Breast epithelium (tissue), 4 donors: ENCODE measurements at places on chromosomes 5 and 9.

DNA sequence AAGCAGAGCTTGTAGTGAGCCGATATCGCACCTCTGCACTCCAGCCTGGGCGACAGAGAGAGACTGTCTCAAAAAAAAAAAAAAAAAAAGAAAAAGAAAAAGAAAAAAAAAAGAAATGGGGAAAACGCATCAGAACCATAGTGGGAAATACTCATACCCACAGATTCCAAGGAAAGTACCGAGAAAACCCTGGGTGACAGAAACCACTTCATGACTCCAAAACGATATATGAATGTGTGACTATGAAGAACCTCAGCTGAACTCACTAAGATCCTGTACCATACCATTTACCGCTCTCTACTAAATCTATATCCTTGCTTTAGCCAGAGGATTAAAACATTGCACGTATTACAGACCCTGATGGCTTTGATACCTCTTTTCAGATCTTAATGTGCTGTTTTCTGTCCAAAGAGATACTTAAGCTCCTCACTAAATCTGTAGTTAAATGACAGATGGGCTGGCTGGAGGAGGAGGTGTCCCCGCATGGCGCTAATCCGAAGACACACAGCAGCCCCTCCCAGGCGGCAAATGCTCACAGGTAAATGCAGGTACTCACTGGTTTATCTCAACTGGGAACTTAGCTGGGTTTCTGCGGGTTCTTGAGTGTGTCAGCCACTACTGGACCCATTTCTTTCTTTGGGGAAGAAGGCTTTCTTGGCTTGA lies 2.8 kb downstream of the LPCAT1 start:
- DNase-seq: no peak

- no peak for DNase-seq
These were observed 46.9 kb downstream of the ACTBL2 start for GRCh38 chr5:57435701-57436134.

DNA sequence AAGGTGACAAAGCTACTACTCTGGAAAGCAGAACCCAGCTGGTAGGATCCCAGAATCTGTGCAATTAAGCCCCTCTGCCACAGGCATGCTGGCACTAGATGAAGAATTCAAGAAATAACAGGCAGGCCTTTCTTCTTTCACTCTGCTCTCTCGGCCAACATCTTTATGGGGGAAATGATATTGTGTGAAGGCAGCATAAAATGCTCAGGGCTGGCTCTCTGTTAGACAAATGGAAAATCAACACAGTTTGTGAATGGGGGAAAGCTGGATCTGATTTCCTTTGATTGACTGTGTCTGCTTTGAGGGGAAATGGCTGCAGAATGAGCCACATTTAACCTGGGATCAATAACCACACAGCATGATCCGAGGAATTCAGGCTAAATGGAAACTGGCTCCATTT lies 29.1 kb upstream of the AKNA start:
- DNase-seq: no peak

- no peak for DNase-seq
These were observed 1296.8 kb upstream of the CDH6 start for GRCh38 chr5:29896646-29897045.

GRCh38 chr5:136736021-136736420 lies 370.7 kb upstream of the TRPC7 start:
- DNase-seq: no peak

- DNase-seq: peak; percentile 99
These were observed at the start of gene BICD2 for GRCh38 chr9:92764381-92764987. BICD2 (minus strand) TSS chr9:92764833; CDS start chr9:92764744, 89 bp downstream.

- DNase-seq: peak; percentile 79
These were observed 42.8 kb upstream of the STXBP1 start for GRCh38 chr9:127568971-127569885.

- DNase-seq: no peak
These were observed 4.4 kb upstream of the SHISAL2B start for GRCh38 chr5:64685866-64686265.

- peak; percentile 31 for DNase-seq
These were observed at the start of gene EFNA5 for GRCh38 chr5:107670932-107671741. EFNA5 (minus strand) TSS chr5:107670937.

DNA sequence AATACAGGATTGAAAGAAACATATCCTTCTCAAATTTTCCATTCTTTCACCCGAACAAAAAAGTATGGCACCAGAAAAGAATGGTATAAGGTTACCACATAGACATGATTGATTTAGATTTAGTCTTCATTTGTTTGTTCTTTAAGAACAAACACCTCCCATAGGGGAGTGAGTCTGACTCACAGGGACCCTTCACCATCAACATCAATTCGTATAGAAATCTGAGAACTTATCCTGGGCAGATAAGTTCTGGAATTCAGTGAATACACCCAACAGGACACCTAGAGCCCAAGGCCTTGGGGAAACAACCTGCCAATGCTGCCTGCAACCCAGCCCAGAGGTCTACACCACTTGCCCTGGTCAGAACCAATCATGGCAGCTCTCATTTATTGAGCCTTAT lies 46.2 kb downstream of the LHFPL2 start:
- DNase-seq: no peak

DNA sequence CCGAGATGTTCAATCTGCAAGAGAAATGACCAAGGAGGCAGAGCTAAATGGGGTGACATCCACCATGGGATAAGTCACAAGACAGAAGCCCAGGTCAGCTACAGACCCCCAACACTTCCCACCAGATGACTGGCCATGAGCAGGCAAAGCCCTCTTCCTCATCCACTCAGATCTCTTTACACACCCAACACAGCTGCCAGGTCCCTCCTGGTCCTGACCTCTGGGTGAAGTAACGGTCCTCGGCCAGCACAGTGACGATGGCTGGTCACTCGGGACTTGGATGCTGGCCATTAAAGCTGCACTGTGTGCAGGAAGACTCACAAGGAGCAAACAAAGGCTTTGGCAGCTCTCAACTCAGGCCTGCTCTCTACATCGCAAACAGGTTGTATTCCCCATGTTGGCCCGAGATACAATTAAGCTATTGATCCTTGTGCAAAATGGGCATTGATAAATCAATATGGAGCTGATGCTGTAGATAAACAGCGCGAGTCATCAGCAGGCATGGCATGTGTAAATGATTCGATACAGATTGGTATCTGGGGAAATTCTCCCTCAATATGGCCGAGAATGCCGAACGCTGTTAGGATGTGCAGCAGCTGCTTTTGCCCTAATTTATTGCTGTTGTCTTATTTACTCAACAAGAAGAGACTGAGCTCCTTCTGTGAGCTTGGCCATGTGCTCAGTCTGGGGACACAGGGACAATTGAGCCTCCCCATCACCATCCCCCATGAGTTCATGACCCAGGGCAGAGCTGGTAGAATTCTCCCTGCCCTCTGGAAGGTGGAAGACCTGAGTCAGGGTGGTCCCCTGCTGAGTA lies 98.7 kb downstream of the C5orf15 start:
- no peak for DNase-seq

GRCh38 chr5:149152317-149152746 lies 11.0 kb downstream of the ABLIM3 start:
- DNase-seq: no peak

GRCh38 chr5:106894964-106895363 lies 775.8 kb downstream of the EFNA5 start:
- DNase-seq: no peak

DNA sequence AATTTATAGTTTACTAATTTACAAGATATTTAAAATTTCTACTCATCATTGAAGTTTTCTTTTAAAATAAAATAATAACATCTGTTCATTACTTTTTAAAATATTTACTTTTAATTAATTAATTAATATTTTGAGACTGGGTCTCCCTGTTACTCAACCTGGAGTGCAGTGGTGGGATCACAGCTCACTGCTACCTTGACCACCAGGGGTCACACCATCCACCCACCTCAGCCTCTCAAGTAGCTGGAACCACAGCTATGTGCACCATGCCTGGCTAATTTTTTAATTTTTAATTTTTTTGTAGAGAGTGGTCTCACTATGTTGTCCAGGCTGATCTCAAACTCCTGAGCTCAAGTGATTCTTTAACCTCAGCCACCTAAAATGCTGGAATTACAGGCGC lies 1013.6 kb downstream of the CDH9 start:
- no peak for DNase-seq

GRCh38 chr5:25713259-25713658 lies 1068.5 kb upstream of the CDH10 start:
- DNase-seq: no peak

- DNase-seq: no peak
These were observed 984.5 kb upstream of the CDH18 start for GRCh38 chr5:20972419-20972925.

DNA sequence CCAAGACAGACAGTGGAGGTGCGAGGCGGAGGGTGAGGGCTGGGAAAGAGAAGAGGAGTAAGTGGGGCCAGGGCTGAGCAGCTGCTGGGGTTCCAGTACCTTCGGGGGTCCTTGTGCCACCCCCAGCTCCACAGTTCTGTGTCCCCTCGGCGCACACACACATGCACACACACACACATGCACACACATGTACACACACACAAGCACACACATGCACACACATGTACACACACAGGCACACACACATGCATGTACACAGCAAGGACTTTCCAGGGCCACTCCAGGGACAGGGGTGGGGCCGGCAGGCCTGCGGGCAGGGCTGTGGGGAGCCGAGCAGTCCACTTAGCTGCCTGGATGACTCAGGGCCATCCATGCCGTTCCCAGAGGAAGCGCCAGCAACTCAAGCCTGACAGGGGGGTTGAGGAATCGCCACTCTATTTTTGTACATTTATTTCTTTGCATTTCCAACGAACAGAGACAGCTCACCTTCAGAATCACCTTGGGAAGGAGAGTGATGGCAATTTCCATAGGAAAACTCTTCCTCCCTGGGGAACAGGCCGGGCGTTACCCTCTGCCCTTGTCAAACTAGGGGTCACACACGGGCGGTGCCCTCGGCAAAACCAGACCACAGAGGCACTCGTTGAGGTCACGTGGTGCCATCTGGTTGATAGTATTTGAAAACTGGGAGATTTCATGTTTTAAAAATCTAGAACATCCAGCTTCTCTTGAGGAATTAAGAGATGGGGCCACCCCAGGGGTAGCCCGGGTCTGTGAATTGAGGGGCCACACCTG lies 135.7 kb downstream of the ADAMTS2 start:
- DNase-seq: no peak

GRCh38 chr9:120932086-120932823 lies 5.7 kb upstream of the TRAF1 start:
- no peak for DNase-seq

GRCh38 chr9:112725961-112726360 lies 8.0 kb upstream of the INIP start:
- no peak for DNase-seq

GRCh38 chr5:94423411-94423810 lies 195.0 kb downstream of the KIAA0825 start:
- DNase-seq: no peak

GRCh38 chr5:148352696-148353095 lies 17.3 kb downstream of the SPINK9 start:
- DNase-seq: no peak

DNA sequence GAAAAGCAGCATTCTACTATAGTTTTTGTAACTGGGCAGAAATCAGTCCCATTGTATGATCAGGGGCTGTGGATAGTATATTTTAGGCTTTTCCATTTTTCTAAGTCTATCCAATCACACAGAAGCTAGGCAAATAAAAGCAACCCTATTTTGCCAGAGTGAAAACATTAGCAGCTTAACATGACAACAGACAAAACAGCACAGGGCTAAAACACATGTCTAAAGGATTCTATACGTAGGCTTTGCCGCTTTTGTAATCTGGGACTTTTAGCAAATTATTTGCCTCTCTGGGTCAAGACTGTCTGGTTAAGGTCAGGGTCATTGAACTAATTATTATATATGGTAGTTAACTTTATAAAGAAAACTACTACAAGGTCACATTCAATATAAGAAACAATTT lies 4.2 kb downstream of the MARCHF3 start:
- DNase-seq: no peak

GRCh38 chr9:70580606-70581195 lies 166.2 kb upstream of the KLF9 start:
- DNase-seq: no peak

- DNase-seq: no peak
These were observed 15.0 kb upstream of the MRNIP start for GRCh38 chr5:179873588-179874110.

DNA sequence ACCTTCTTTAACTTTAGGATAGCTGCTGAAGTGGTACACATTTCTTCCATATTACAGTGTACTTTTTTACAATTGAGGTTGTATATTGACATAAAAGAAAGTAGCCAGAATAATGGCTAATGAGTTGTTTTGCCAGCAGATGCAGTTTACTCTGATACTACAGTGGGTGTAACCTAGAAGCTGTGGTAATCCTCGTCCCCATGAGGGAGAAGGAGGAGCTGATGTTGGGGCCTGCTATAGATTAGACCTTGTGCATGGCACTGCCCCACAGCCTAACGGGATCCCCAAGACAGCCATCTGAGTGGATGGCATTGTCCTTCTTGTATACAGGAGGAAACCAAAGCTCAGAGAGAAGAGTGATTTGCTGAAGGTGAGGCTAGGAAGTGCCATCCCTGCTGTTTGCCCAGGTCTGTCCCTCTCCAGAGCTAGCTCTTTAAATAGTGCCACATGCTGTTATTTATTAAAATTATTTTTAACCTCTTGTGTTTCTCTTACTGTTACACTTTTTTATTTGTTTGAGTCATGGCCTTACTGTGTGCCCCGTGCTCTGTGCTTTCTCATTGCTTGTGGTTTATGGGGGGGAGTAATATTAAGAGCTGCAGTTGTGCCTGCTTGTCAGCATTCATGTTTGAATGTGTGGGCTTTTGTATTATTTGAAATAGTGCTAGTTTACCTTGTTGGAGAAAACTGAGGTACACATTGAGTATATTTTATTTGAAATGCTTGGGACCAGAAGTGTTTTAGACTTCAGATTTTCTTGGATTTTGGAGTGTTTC lies 65.3 kb downstream of the ICE1 start:
- no peak for DNase-seq

GRCh38 chr5:167565189-167565954 lies 726.1 kb upstream of the WWC1 start:
- no peak for DNase-seq

DNA sequence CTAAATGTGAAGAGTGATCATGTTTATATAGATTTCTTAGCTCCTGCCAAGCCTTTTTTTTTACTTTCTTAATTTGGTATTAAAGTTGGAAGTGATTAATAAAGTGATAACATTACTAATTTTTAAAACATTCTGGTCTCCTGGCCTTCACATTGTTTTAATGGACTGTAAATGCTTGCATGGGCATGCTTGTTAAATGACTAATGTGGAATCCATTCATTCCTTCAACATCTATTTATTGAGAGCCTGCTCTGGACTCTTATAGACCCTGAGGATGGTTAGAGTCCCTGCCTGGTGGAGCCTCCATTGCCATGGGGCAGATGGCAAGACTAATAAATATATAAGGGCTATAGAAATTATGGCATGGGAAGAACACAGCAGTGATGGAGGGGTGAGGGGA lies 103.5 kb downstream of the NTRK2 start:
- DNase-seq: no peak

GRCh38 chr9:106929471-106930177 lies 66.7 kb downstream of the ZNF462 start:
- DNase-seq: no peak

- DNase-seq: peak; percentile 91
These were observed 7.2 kb downstream of the SOWAHA start for GRCh38 chr5:132820162-132820754.
